Ovary (tissue), 10 donors: ENCODE measurements at places on chromosomes 3 and 15.

DNA sequence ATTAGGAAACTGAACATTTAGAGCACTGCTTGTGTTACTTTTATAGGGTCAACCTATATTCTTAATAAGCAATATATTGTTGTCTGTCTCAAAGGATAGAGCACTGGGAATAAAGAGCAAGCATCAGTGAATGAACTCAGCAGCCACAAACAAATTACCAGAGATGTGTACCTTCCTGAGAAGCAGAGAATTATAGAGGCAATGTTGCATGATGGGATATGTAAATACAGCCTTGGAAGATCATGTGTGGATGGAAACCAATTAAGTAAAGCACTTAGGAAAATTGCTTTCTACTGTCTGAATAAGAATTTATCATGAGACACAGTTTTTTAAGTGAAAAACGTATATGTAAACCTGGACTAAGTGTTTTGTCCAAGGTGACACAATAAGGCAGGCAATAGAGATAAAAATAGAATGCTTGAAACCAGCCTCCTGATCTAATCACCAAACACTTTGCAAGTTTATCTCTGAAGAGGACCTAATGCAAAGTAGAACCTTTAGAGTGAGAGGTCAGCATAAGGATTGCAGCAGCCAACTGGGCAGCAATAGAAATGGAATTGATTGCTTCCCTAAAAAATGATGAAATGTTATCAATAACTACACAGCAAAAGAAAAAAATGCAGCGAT is 848.0 kb downstream of the TUSC7 start:
- no peak for DNase-seq

GRCh38 chr3:107950417-107950816 is 140.4 kb downstream of the CD47 start:
- DNase-seq, result no peak

GRCh38 chr15:86650094-86650493 is 570.4 kb downstream of the AGBL1 start:
- no peak for DNase-seq

- DNase-seq, result no peak
Observed at GRCh38 chr3:71269906-71270305, 313.6 kb downstream of the FOXP1 start.

- no peak for DNase-seq
Observed at GRCh38 chr15:68010361-68011153, 43.6 kb upstream of the PIAS1 start.

GRCh38 chr3:158830391-158830790 is 28.5 kb downstream of the MFSD1 start:
- DNase-seq, result no peak

GRCh38 chr3:151992326-151993041 is 119.0 kb downstream of the SUCNR1 start:
- DNase-seq, result no peak

- no peak for DNase-seq
Observed at GRCh38 chr3:125110016-125110875, 54.4 kb upstream of the HEG1 start.

- no peak for DNase-seq
Observed at GRCh38 chr3:127710155-127710941, 37.6 kb downstream of the ABTB1 start.

DNA sequence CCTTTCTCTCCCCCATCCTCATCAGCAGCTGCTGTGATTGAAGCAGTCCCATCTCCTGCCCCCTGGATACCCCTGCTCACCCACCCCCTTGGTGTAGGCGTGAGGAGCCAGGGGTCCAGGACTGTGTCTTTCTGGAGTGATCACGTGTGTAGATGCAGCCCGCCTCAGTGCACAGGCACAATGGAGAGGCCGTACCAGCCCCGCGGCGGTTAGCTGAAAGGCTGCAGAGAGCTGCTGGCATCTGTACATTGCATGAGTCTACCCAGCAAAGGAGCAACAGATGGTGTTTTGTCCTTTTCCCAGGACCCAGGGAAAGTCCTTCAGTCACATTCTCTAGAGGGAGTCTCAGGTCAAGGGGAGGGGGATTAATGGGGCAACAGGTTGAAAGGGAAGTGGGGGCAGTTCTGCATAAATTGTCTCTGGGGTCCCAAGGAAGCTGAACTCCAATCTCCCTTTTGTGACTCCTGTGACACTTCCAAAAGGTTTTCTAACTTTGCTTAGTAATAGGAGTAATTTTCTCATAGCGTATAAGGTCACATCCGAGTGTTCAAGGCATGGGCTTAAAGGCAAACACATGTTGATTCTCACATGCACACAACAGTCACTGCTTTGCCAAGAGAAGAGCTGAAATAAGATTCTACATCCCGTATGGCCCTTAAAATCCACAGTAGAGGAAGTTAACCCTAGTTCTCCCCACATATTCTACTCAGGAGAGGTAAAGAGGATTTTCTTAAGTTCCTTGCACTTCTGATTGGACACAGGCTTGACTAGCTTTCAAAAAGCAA is 7.1 kb downstream of the CSPG5 start:
- DNase-seq, result no peak

- no peak for DNase-seq
Observed at GRCh38 chr3:70519913-70520659, 207.6 kb upstream of the MDFIC2 start.
